Activated CD4-positive, alpha-beta T cell treated with anti-CD3 and anti-CD28 coated beads, Interleukin-2, amount 50 U/mL, for 48 hours (primary cell): ENCODE measurements at places on chromosomes 12 and 14.
A peak's percentile ranks its signal among the peaks of the same experiment; 100 is the strongest.

DNA sequence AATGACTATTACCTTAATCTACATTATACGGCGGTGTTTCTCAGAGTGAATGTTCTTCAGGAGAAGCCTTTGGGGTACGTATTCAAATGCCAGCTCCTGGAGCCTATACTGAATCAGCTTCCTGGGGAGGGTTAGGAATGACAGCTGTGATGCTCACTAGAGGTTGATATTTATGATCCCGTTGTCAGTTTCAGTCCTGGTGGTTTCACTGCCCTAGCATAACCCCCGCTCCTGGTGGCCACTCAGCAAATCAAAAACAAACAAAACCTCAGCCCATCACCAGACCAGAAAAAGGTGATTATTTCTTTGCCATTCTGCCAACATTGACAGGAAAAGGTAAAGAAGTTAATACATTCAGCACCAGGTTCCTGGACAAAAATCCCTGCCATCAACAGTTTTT, 136.5 kb upstream of the CRY1 start:
- DNase-seq = no peak

GRCh38 chr12:132632521-132633228, 14.1 kb downstream of the P2RX2 start:
- DNase-seq = no peak

- DNase-seq = peak; percentile 67
Measured at GRCh38 chr12:122166422-122167349, 7.3 kb downstream of the IL31 start.

GRCh38 chr12:1918884-1919236, 408 bp upstream of the CACNA2D4 start:
- no peak for DNase-seq

- DNase-seq = peak; percentile 78
Measured at GRCh38 chr12:53180931-53181645, 363 bp upstream of the CSAD start.

- DNase-seq = no peak
Measured at GRCh38 chr12:47078086-47078395, 1.4 kb upstream of the PCED1B start.
